Right cardiac atrium (tissue), 5 donors: ENCODE measurements at places on chromosomes 11 and 22. TPM values are rescaled to one million over a fixed set of nuclear protein-coding genes. Genes with fewer than 3 reads are reported as not detected.
A peak's percentile ranks its signal among the peaks of the same experiment; 100 is the strongest.

DNA sequence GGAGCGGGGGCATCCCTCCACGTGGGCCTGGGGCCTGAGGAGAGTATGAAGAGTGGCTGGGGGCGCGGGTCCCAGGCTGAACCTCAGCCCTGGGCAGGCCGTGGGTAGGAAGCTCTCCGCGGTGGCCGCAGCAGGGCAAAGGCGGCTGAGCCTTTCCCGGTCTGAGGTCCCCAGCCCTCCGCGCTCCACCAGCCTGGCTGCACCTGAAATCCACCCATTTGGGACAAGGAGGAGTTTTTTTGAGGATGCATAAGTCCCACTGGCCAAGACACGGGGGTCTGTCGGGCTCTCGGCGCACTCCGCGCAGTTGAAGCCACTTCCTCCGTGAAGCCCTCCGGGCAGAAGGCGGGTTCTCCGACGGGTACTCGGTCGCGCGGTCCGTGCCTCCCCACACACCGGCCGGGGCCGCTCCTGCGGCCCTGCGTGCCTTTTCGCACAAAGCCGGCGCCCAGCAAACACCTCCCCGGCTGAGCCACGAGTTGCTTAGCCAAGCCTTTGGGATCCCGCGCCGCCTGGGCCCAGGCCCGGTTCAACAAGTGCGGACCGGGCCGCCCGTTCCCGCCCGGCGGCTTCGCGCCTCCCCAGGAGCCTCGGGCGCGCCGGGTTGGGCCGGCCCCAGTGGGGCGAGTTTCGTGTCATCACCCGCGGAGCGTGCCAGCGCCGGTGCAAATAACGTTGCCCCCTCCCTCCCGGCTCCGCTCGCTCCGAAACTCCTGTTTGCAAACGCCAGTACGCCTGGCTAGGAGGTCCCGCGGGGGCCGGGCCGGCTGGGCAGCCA lies 666 bp upstream of the OVOL1 start:
- no peak for DNase-seq

DNA sequence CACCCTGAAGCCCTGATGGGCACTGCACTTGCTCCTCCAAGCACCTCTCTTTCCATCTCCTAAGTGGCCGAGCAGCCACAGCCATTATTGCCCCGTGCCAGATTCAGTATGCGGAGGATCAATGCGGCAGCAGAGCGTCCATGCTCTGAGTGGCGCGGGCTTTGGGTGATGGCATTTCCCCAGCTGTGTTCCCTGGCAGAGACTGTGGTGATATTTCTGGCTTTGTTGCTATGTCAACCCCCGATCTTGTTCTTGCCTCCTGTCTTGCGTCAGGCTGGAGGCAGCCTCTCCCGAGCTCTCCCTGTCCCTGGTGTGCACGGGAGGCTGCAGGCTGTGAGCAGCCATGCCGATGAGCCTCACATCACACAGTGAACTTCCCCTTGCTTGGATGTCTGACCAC lies 1018.6 kb downstream of the TBC1D22A start:
- DNase-seq = no peak

- DNase-seq = no peak
Observed at GRCh38 chr11:114942207-114942606, 263.9 kb downstream of the NXPE2 start.

DNA sequence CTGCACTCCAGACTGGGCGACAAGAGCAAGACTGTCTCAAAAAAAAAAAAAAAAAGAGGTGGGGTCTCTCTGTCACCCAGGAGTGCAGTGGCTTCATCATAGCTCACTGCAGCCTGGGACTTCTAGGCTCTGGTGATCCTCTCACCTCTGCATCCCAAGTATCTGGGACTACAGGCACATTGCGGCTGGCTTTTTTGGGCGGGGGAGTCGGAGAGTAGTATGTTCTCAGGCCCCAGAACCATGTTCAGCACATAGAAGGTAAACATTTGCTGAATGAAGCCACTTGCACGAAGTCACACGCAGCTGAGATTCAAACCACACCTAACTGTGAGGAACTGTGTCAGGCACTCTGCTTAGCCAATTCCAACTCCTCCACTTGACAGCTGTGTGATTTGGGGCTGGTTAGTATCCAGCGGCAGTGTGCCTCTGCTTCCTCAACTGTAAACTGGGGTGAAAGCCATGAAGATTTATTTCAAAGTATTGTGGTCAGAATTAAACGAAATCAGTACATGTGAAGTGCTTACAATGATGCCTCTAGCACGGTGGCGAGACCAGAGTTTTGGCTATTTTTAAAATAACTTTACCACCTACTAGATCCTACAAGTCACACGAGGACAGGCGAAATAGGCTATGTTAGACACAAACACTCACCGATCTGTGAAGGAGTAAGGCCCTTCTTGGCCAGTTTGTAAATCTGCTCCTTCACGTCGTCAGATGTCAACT lies 789 bp downstream of the RPS13 start:
- DNase-seq = no peak

DNA sequence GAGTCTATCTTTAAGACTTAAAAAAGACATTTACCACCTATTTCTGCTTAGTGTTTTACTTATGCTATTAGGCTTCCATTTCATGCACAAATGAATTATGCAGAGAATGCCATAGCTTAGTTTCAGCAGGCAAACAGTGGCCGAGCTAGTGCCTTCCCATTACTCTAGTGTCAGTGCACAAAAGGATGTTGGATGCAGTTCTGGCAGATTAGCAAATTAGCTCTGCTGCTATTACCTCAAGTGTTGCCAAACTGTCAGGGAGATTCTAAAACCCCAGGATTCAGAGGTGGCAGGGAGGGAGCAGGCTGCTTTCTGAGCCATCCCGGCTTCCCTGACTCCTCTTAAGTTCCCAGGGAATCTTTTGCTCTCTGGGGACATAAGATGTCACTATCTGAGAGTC lies 209.4 kb upstream of the NCAM1 start:
- DNase-seq = no peak

GRCh38 chr22:19847345-19847632 lies 7.4 kb downstream of the GNB1L start:
- DNase-seq = no peak

DNA sequence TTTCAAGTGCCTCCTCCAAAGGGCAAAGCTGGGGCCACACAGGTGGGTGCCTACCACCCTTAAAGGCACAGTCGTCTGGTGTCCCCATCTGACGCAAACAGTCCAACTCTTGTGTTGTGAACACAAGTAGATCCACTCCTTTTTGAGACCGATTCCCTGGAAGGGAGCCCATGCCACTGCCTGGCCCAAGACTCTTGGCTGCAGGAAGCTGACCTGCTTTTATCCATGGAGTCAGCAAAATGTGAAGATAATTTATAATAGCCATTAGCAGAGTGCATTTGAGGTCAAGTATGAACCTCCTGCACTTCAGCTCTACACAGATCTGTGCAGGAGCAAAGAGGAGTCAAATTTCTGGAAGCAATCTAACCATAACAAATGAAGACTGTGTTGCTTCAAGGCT lies 68.5 kb downstream of the ADM start:
- DNase-seq = no peak

GRCh38 chr11:134052988-134053945 lies 15.6 kb upstream of the JAM3 start:
- DNase-seq = no peak

GRCh38 chr22:44408829-44409192 lies 89.2 kb downstream of the RTL6 start:
- DNase-seq = no peak

DNA sequence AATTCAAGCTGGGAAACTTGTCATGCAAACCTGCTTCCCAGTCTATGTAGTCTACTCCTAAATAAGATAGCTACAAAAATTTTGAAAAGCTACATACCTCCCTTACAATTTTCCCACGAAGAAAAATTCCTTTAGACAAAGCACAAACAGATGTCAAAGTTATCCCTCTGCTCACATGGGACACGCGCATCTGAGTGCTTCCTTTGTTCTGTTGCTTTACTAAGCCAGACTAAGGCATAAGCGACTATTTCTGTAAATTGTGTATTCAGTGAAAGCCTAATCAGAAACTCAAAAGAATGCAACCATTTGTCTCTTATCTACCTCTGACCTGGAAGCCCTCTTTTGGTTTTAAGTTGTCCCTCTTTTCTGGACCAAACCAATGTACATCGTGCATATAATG lies 583.7 kb upstream of the B3GAT1 start:
- no peak for DNase-seq

GRCh38 chr11:134639586-134640330 lies 227.7 kb upstream of the B3GAT1 start:
- no peak for DNase-seq

DNA sequence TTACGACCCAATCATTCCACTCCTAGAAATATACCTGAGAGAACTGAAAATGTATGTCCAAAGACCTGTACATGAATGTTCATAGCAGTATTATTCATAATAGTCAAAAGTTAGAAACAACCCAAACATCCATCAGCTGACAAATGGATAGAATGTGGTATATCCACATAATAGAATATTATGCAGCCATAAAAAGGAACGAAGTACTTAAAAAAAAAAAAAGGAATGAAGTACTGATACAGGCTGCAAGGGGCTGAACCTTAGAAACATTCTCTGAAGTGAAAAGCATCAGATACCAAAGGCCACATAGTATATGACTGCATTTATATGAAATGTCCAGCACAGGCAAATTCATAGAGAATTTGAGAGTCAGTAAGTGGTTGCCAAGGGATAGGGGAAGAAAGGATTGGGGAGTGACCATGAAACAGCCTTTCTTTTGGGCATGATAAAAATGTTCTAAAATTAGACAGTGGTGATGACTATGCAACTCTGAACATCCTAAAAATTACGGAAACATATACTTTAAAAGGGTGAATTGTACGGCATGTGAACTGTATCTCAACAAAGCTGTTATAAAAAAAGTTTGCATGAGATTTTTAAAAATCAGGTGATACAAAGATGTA lies 1.8 kb downstream of the TPST2 start:
- no peak for DNase-seq

DNA sequence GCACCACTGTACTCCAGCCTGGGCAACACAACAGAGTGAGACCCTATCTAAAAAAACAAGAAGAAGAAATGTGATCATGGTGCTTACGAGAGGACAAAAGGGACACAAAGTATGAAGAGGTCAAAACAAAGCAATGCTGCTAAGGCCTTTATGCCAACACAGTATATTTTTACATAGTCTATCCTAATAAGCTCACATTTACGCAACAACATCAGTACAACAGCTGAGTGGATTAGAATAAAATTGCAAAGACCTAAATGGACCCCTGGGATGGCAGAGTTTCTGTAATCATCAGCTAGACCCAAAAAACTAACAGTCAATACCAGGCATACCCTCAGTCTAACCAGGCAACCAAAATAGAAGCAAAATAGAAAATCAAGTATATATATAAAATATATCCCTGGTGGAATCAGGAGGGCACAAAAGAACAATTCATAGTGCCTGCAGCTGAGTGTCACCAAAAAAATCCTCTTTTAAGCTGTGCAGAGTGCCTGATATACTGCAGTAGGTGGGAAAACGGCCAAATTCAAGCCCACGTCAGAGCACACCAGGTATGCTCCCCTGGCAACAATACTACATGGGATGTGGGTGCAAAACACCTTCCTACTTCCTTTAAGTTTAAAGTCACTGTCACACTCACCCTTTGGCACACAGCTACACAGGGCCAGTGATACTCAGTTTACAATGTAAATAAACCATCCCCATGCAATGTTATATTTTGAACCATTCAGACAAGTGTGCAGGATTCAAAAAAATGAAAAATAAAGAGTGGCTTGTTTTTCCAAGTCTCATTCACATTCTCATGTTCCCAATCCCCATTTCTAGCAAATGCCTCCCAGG lies 57.8 kb downstream of the RBFOX2 start:
- DNase-seq = no peak

GRCh38 chr11:446891-447290 lies 3.2 kb upstream of the PTDSS2 start:
- DNase-seq = peak; percentile 42

- DNase-seq = no peak
Observed at GRCh38 chr22:46251266-46251665, 1.2 kb upstream of the CDPF1 start.

DNA sequence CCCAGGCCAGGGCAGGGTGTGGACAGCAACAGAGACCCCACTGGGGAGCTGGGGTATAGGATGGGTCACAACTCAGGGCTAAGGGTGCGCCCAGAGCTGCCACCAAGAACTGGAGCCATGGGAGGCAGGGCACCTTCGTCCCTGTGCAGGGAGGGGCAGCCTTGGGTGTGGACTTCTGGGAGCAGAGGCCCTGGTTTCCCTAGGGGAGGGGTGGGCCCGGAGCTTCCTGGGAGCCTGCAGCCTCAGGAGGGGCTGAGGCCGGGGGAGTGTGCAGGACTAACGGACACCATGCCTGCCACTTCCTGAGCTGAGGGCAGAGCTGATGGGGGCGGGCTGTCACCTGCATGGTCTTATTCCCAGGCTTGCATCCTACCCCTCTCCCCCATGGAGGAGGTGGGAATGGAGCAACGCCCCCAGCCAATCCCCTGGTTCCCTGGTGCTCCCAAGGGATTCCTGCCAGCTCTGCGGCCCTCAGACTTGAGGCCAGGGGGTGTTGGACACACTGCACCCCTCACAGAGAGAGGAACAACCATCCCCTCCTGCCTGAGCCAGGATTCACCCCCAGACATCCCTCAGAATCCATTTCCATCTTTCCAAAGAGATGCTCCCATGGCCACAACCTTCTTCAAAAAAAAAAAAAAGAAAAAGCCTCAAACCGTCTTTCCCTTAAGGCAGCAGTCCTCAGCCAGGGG lies 225.7 kb downstream of the CTTN start:
- no peak for DNase-seq

DNA sequence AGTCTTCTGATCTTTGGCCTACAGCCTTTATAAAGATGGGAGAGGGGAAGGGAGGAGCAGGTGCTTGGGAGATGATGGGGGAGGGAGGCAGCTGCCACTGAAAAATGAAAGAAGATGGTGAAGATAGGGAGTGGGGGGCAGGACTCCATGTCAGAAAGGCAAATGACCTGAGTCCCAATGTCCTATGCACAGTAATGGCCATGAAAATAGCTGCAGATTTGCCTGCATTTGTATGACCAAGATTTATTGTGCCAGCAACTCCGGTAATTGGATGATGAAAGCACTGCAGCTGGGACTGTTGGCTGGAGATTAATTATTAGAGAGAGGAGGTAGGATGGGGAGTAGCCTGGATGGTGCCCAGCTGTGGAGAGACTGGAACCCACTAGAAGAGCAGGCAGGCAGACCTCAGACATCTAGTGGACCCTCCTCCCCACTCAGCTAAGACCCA lies 36.1 kb downstream of the NEU3 start:
- no peak for DNase-seq

DNA sequence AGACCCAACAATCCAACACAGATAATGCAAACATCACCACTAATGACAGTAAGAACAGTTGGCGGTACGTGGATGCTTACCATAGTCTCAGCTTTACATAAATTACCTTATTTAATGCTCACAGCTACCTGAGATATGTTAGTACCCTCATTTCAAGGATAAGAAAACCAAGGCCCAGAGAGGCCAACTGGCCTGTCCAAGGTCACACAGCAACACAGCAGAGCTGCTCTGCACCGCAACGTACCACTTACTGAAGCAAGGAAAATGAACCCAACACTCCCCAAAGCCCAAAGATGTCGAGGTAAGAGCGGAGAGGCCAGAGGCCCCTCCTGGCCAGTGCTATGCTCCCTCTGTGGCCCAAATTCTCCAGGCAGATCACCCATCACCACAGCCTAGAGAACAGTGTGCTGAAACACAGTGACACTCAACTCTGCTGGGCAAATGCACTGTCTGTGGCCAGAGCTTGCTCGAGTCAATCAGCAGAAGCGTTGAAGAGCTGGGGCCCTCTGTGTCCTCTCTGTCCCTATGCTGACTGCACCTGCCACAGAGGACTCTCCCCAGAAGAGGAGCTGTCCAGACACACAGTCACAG lies 14.0 kb downstream of the SHANK2 start:
- no peak for DNase-seq

The CFAP68 gene
- 35.0 TPM for total RNA-seq

The CNIH2 gene
- total RNA-seq = 0.47 TPM

The LYVE1 gene
- total RNA-seq = 87.9 TPM

The ABCC8 gene
- 0.61 TPM for total RNA-seq

The CCDC157 gene
- 1.3 TPM for total RNA-seq

The SLC22A6 gene
- not detected for total RNA-seq

The GNAZ gene
- total RNA-seq = 3.5 TPM

The TRIM48 gene
- not detected for total RNA-seq
